Caudate nucleus (tissue), 63 donors: ENCODE measurements at places on chromosomes 1 and 21.

DNA sequence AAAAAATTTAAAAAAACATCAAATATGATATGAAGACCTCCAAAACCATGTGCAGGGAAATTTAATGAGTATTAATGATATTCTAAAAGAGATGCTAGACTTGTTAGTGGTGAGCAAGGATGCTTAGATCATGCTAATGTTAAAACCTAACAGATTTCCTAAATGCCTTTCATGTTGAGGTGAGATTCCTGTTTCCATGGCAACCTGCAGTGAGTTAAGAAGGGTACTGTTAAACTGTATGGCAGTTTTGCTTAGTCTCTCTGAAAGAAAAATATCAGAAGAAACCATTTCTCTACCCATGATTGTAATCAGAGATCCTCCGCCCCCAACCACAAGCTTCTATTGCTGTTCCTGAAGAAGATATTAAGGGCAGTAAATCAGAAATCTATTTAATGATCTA is 321.6 kb upstream of the LRRC7 start:
- no peak for DNase-seq

DNA sequence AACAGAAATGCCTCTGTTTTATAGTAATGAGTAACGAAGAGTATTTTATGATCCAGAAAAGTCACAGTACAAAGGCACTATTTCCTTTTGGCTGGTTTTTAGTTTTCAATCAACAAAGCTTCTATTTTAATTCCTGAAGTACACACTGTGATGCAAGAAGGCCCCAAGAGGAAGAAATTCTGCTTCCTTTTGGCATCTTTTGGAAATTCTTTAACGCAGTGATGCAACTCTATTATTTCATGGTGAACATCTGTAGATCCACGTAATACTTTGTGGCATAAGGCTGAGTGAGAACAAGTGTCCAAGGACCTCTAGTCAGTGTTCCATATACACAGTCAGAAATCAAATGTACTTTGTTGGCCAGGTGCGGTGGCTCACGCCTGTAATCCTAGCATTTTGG is 137.5 kb downstream of the TGFB2 start:
- no peak for DNase-seq

DNA sequence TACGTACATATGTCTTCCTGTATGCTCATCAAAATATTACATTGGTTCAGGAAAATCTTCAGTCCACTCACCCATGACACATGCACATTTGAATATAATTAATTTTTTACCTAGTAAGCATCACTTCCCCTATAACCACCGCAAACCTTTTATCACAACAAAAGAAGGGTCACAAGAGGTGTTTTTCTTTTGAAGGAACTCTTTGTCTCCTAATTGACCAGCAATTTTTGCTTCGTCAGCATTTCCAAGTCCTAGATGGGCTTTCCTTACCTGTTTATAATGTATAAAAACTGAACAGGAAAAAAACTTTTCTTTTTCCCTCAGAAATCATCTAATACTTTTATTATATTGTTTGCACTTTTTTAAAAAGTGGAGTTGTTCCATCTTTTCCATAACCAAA is 631.3 kb downstream of the PLA2G4A start:
- DNase-seq, result no peak

- DNase-seq, result no peak
Measured at GRCh38 chr1:213231795-213232231, 180.8 kb downstream of the RPS6KC1 start.

DNA sequence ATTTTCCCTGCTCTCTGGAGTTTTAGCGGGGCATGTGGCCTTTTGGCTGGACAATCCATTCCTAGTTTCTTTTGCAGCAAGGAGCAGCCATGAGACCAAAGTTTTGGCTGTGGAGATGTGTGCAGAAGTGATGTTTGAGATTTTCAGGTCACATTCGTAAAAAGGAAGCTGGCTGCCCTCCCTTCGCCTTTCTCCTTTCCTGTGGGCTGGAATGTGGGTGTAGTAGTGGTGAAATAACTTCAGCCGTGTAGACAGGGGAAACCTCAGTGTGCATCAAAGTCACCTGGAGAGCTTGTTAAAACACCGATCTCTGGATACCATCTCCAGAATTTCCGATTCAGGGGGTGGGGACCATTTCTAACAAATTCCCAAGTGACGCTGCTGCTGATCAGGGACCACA is 5.3 kb upstream of the GPR88 start:
- DNase-seq, result no peak

GRCh38 chr1:63463248-63463647 is 59.8 kb downstream of the ITGB3BP start:
- DNase-seq, result no peak

GRCh38 chr1:37177230-37177864 is 143.0 kb upstream of the GRIK3 start:
- DNase-seq, result peak; percentile 39

DNA sequence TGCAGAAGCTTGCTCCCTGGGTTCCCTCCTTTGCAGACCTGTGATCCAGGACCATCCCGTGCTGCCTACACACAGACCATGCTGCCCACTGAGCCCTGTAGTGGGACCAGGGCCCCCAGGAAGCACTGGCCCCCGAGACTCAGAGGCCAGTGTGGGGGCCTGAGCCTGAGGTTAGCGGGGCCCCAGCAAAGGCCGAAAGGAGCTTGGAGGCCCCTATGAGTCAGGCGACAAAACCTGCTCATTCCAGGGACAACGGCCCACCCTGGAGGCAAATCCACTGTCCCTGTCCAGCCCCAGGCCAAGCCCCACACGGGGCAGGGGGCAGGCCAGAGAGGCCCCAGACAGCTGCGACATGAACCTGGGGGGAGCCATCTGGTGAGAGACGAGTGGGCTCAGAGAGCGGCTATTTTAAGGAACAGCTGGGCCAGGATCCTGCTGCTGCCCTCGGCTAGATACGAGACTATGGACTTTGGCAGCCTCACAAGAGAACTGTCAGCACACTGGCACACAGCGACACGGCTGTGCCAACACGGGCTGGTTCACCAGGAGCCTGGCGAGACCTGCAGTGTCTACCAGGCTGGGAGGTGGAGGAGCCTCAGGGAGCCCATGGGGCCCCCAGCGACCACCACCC is 74.7 kb downstream of the ARHGEF16 start:
- no peak for DNase-seq

- no peak for DNase-seq
Measured at GRCh38 chr1:247331525-247332214, at the start of gene ZNF496. TSS of gene ZNF496 (minus strand) at chr1:247331867. CDS start at chr1:247329578, 2,289 bp downstream.
